ENCODE measurements at places on chromosomes 7 and 10. TPM values are rescaled to one million over a fixed set of nuclear protein-coding genes. Genes with fewer than 3 reads are reported as not detected.

NPM3 gene
- 73.2 TPM for total RNA-seq

DNA sequence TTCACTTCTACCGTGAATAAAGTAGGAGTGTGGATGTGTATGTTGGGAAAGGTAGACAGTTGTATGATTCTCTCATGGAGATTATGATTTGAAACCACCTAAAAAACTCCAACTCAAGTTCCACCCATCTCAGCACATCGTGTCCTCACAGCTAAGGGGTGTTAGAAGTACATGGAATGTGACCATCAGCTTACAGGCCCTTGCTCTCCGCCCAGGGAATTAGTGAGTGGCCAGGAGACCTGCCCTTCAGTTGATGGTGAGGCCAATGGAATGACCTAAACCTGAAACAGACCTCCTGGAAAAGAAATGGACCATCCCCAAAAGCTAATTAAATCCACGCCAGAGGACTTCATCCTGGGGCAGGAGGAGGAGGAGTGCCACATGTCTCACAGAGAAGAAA lies 2.1 kb upstream of the WNT2 start:
- DNase-seq, result no peak

DNA sequence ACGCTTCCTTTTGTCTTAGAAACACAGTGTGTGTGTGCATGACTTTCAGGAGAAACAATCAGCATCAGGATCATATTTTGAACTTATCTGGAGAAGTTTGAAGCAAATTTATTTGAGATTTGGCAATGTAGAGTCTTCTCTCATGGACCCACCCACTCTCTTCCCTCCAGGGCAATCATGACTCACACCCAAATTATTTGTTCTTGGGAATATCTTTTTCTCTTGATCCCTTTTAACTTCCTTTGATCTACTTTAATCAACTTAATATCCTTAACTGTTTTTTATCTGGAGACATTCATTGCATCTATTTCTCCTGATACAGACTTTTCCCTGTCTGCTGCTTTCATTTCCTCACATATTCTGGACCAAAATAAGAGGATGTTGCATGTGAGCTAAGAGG lies 1174.3 kb downstream of the GATA3 start:
- no peak for DNase-seq

DNA sequence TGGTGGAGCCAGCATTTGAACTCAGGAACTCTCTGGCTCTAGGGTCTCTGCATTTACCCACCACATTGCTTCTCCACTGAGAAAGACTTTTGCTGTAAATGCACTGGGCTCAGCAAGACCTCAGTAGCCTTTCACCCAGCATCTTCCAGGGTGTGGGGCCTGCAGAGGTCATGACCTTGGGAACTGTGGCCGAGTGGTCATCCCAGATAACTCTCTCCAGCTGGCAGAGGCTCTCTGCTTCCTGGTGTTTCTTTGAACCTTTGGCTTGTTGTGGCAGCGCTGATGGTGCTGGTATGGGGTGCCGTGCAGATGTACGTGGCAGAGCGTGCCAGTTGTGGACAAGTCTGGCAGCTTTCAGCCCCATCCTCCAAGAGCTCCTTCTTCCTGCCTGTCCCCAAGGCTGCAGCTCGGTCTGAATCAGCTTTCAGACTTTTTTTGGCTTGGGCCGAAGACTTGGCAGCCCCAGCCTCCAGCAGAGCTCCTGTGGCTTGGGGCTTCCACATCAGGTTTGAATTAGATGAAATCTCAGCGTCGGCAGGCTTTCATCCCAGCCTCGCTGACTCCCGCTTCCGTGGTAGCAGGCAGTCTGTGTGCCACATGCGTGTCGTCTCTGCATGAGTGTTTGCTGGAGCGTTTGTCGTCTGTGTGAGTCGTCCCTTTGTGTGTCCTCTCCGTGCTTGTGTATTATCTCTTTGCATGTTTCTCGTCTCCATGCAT lies 21.5 kb downstream of the ADAMTS14 start:
- no peak for DNase-seq
